Epithelial cell of esophagus (primary cell): ENCODE measurements at places on chromosomes 7 and 10.

GRCh38 chr10:96017191-96017687 is 26.1 kb upstream of the CCNJ start:
- DNase-seq, result peak; percentile 70

GRCh38 chr10:22491931-22492615 is 146.8 kb downstream of the SPAG6 start:
- no peak for DNase-seq

DNA sequence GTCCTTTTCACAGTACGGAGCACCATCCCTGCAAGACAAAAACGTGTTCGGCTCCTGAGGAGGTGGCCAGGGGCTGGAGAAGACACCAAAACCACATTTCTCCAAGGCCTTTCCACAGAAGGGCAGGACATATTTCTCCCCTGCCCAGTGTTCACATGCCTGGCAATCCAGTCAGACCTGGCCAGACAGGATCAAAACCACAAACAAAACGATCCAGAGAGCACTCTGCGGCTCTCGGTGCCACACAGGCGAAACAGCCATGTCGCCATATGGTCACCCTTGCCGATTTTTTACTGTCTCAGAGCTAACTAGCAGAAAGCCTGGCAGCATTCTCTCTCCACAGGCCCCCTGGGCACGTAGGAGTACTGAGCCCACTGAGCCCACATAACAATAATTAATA is 113.0 kb downstream of the ABLIM1 start:
- peak; percentile 65 for DNase-seq

DNA sequence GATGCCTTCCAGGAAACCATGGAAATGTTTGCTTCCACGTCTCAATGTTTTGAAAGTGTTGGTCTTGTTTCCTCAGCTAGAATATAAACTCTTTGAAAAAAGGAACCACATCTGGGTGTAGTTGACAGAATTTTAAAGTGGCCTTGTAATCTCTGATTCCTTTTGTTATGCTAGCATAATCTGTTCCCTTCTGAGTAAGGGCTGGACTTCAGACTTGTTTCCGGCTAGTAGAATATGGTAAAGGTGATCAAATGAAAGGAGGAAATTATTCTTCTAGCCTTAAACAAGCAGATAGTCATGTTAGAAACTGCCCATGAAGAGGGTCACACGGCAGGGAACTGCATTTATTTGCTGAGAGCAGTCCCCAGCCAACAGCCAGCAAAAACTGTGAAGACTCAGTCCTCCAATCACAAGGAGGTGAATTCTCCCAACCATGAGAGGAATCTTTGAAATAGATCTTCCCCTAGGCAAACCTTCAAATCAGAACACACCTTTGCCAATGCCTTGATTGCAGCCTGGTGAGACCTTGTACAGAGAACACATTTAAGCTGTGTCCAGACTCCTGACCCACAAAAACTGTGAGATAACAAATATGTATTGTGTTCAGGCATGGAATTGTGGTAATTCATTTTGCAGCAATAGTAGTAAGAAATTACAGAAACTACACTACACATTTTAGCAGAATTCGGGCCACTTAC is 316.9 kb upstream of the SP8 start:
- DNase-seq, result no peak

- DNase-seq, result peak; percentile 25
Observed at GRCh38 chr10:130301021-130301892, 165.1 kb downstream of the GLRX3 start.

DNA sequence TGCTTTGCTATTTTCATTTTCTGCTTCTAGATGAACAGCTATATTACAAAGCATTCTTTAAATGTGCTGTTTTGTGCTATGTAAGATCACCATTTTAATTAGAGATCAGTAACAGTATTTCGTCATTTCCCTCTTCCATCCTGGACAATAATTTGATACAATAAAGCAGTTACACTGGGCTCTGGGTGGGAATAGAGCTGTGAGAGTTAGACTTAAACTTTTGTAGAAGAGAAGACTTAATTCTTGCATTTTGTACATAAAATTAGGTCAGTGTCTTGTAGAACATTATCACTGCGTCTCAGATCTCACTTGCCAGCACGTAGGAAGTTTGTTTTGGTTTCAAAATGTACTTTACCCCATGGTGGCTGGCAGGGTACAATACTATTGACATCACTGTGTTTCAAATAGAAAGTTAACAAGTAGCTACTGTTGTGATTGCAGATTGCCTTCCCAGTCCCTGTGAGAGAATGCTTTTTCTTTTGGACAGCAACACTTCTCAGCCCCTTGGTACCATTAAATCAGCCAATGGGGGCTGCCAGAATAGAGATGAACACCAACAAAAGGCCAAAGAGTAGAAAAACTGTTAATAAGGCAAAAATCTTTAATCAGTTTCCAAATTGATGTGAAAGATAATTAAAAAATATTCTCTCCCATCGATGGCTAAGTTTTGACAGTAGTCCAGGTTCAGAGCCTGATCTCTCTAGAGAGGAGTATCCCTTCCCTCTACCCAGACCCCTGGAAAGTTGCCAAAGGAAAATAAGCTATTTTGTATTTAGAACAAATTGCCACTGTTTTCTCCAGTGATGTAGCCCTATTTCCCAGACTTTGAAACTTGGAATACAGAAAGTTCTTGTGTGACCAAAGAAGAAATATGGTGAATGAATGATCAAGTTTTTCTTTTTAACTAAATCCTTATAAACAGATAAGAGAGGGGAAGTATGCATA is 35.1 kb downstream of the SMNDC1 start:
- no peak for DNase-seq

- no peak for DNase-seq
Observed at GRCh38 chr10:20870834-20871233, 26.3 kb downstream of the NEBL start.

DNA sequence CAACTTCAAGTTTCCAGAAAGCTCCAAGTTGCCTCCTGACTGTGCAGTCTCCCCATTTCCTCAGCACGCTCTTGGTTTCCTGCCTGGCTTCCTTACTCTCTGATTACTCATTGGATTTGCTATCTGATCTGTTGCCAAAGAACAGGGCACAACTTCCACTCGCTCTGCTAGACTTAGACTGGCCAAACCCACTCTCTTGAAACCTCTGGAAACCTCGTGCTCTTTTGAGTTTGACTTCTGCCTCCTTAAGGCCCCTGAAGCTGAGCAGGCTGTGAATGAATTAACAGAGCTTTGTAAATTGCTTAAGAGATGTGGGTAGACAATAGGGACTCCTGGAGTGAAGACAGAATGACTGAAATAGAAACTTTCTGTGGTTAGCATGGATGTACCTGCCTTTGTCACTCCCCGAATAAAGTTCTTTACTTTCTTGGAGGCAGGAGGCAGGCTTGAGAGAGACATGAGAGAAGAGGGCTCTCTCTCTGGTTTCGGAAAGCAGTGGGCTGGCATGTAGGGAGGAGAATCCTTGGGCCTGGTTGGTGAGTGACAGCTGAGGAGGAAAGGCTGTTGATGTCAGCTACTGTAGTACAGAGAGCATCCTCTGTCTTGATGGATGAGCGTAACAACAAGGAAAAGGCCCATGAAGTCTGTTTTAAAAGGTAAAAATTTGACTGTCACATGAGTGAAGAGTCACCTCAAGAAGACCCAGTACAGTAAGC is 70.8 kb downstream of the CHN2 start:
- DNase-seq, result peak; percentile 77

GRCh38 chr10:133405844-133406527 is 12.0 kb downstream of the MTG1 start:
- no peak for DNase-seq

- DNase-seq, result no peak
Observed at GRCh38 chr10:124386186-124387077, 32.3 kb downstream of the OAT start.

DNA sequence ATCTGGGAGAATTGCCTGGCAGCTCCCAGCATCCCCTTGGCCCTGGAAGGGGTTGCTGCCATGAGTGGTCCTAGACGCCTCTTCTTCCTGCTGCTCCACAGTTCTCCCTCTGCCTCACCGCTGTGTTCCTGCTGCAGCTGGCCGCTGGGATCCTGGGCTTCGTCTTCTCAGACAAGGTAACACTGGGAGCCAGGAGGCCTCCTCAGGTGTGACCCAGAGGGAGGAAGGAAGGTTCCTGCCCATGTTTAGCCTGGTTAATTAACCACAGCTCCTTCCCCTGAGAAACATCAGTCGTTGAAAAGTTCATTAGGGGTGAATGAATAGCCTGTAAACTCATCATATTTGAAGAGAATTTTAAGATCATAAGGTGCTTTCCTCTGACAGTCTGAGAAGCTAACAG is 18.2 kb downstream of the TSPAN33 start:
- no peak for DNase-seq

DNA sequence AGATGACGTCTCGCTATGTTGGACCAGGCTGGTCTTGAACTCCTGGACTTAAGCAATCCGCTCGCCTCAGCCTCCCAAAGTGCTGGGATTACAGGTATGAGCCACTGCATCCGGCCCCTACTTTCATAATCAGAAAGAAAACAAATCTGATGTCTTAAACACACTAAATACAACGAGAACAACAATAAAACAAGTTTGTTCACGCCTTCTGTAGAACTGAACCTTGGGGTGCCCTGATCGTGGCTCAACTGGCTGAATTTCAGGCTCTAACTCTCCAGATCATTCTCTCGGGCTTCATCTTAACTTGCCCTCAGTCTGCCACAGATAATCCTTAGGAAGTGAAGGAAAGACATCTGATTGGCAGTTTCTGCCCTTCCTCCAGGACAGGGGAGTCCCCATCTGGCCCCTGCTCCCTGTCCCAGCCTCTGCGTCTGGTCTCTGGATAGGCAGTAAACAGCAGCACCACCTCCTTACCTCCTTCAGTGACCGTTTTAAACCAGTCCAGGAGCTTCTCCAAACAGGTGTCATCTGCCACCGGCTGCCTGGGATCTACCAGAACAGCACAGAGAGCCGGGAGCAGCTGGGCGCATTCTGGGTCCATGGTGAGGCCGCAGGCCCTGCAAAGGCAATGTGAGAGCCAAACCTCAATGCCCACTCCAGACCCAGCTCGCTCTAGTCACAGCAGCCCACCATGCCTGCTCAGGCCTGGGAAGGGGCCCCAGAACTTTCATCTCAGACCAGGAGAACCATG is 1.3 kb downstream of the BRAT1 start:
- DNase-seq, result peak; percentile 67

- peak; percentile 97 for DNase-seq
Observed at GRCh38 chr10:79018521-79019011, 50.2 kb upstream of the ZMIZ1 start.

DNA sequence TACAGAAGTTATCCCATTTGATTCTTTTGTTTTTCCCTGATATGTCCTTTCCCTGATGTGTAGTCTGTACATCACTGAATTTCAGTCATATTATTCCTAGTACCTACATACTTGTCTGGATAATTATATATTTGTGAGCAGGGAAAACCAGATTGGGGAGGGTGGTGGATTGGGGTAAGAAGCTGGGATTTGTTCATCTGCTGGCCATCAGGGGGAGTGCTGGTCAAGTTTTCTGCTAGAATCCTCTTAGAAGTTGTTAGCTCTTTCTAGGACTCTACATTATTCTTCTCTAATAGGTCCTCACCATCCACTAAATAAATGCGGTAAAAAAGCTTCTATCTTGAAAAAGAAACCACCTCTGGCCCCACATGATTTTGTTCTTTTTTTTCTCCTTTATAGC is 232.7 kb upstream of the TAC1 start:
- DNase-seq, result peak; percentile 60

- no peak for DNase-seq
Observed at GRCh38 chr7:148723166-148723559, 24.5 kb downstream of the CUL1 start.

DNA sequence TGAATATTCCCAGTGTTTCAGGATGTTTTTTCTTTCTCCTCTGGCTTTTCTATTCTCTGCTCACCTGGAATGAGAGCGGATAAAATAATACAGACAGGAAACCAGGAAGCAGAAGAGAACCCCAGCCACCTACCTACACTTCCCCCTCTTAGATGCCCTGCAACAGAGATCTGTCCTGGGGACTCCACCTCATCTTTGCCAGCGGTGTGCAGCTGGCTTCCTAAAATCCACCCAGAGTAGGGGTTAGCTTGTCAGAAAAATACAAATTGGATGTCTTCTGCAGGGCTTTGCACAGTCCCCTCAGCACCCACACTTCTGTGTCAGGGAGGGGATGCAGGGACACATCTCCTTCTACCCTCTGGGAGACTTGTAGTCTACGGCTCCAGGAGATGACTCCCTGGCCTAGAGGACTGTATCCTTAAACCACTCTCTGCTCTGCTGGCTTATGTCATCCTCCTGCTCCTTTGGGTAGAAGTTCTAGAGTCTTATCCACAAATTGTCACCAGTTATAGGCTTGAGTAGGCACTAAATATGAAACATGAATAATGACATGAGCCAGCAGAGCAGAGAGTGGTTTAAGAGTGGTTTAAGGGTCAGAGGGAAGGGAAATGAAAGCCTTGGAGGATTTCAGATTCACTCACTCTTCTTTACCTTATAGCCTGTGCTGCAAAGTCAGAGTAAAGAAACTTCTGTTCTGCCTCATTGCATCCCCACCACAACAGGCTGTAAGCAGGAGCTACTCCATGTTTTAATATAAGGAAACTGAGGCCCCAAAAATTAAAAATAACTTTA is 749.4 kb downstream of the AUTS2 start:
- no peak for DNase-seq

- DNase-seq, result no peak
Observed at GRCh38 chr7:43313628-43314378, 201.4 kb downstream of the HECW1 start.

- no peak for DNase-seq
Observed at GRCh38 chr10:101848894-101849351, 5.3 kb upstream of the KCNIP2 start.

DNA sequence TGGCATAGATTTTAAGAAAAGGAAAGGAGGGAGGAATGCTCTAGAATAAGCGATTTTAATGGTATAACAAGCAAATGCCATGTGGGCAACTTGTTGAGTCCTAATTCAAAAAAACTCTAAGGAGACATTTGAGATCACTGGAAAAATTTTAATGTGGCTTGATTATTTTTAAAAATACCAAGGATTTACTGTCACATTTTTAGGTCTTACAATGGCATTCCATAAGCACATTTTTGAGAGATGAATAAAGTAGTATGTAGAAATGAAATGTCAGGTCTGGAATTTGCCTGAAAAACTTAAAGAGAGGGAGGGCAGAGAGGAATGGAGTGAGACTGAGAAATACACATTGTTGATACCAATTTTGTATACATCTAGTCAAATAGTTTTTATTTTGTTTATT is 20.3 kb downstream of the NCAPG2 start:
- no peak for DNase-seq
